Calu3 (cell line): ENCODE measurements at places on chromosomes 3 and 15.
A peak's percentile ranks its signal among the peaks of the same experiment; 100 is the strongest.

- no peaks in the 10 kb centered on the region for H3K4me1 ChIP-seq
- no peaks in the 10 kb centered on the region for H3K36me3 ChIP-seq
- DNase-seq: no peak
- peaks cover 20% of the 10 kb centered on the region for H3K27me3 ChIP-seq
- no peak overlapping the region for H3K27ac ChIP-seq
These were observed 2.6 kb downstream of the ZNF80 start for GRCh38 chr3:114234745-114235144.

DNA sequence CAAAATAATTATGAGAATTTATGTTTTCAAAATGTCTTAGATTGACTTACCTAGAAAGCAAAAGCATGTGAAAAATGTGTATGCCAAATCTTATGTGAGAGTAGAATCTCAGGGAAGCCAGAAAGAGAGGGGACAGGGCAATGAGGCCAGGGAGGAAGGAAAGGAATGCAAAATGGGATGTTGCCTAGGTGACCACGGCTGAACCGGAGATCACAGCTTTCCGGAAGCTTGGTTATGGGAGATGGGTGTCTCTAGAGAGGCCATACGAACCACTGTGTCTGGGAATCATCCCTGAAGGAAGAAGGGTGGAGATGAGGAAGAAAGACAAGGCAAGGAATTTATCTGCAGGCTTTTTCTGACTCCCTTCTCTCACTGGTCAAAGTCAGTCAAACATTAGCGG, 76.0 kb downstream of the SUCLG2 start:
- no peaks in the 10 kb centered on the region for H3K4me1 ChIP-seq
- no peak overlapping the region for H3K4me3 ChIP-seq
- H3K27ac ChIP-seq: no peak overlapping the region
- peaks cover 5% of the 10 kb centered on the region for H3K36me3 ChIP-seq

DNA sequence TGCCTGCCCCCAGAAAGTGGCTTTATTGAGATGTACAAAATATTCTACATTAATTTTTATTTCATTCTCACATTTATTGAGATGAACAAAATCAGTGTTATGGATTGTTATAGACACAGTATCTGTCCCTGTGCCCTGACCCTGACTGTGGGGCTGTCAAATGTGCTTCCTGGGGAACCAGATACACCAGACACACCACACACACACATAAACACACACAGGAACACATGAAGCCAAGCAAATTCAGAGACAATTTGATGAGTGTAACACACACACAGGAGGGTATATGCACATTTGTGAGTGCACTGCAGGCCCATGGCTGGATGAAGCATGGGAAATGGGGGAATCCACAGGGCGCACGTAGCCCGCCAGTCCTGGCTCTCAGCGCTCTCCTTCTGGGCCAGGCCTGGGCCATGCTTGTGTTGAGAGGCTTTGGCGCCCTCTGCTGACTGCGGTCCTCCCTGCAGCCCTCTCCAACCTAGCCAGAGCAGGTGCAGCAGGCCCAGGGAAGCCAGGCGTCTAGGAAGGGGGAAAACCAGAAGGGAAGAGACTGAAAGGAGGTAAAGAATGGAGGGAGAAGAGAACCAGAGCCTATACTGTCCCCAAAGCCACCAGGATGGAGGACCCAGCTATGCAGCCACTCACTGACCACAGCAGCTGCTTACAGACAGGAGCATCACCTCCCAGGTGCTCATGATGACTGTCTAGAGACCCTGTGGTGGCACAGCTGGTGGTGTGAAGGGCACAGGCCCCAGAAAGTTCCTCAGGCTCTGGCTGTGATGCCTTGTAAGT, 18.0 kb upstream of the LOXL1 start:
- no peaks in the 10 kb centered on the region for H3K4me1 ChIP-seq
- H3K36me3 ChIP-seq: no peaks in the 10 kb centered on the region
- peak; percentile 91 for DNase-seq
- no peak overlapping the region for H3K27ac ChIP-seq
- peaks cover 87% of the 10 kb centered on the region for H3K27me3 ChIP-seq
- no peak overlapping the region for H3K4me3 ChIP-seq

DNA sequence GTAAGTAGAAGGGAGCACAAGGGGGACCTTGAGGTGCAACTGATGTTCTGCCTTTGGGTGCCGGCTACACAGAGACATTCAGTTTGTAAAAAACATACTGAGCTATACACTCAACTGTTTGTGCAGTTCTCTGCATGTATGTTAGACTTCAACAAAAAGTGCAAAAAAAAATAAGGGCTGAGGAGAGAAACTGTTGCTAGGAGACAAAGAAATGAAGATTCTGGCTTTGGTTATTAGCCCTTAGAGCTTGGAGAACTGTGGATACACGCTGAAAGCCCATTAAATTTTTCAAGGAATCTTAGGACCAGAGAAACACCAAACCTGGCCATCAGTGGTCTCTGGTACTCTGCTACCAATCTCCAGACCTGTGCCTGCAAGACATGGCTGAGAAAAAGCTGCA, 207.6 kb upstream of the NSMCE3 start:
- H3K36me3 ChIP-seq: no peaks in the 10 kb centered on the region
- no peak overlapping the region for H3K4me3 ChIP-seq
- no peak overlapping the region for H3K27ac ChIP-seq
- H3K27me3 ChIP-seq: peaks cover 12% of the 10 kb centered on the region
- DNase-seq: no peak

DNA sequence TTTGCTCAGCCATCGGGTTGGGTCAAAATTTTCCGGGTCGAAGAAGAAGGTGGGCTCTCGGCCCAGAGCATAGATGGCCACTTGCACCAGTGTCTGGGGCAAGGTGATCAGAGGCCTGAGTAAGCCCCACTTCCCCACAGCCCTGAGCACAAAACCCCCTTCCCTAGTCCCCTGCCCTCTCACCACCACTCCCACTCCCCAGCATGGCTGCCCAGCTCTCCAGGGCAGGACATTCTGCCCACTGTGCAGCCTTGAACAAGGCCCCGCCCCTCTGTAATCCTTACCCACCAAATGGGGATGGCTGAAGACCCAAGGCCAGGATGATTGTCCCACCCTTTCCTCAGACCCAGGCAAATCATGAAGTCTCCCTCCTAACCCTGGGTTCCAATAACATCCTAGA, 28.8 kb downstream of the CYP11A1 start:
- H3K27ac ChIP-seq: no peak overlapping the region
- peaks cover 19% of the 10 kb centered on the region for H3K27me3 ChIP-seq
- no peaks in the 10 kb centered on the region for H3K36me3 ChIP-seq
- peaks cover 20% of the 10 kb centered on the region for H3K4me1 ChIP-seq
- H3K4me3 ChIP-seq: no peak overlapping the region

DNA sequence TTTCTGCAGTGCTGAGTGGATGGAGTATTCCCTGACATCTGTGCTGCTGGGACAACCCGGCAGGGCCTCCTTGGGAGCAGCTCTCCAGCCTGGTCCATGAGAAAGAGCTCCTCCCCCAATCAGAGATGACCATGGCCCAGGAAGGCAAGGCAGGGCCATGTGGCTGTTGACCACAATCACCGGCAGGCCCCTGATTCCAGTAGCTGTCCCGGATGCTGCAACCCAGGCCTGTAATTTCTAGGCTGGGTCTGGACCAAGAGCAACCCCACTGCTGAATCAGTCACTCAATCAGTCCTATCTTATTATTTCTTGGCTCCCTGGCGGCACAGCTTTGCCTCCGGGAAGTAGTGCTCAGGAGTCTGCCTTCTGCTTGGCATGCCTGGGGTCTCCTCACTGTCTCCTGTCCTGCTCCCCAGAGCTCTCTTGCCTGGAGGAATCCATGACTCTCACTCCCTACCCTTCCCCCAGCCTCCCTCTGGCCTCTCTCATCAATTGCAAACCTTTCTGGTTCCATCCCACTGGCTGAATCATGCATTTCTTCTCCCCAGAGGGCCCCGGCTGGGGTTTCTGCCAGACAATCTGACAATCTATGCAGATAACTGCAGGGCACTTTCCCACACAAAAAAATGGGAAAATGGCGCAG, 32.6 kb upstream of the ITGA11 start:
- peaks cover 100% of the 10 kb centered on the region for H3K27me3 ChIP-seq
- no peak overlapping the region for H3K4me3 ChIP-seq
- H3K4me1 ChIP-seq: no peaks in the 10 kb centered on the region
- no peaks in the 10 kb centered on the region for H3K36me3 ChIP-seq
- no peak overlapping the region for H3K27ac ChIP-seq
